ENCODE measurements at places on chromosomes 12 and 14. TPM values are rescaled to one million over a fixed set of nuclear protein-coding genes. Genes with fewer than 3 reads are reported as not detected.

The WASHC4 gene
- 26.0 TPM for total RNA-seq

The EMP1 gene
- total RNA-seq = 75.6 TPM

The ING4 gene
- 20.2 TPM for total RNA-seq

The HVCN1 gene
- 18.2 TPM for total RNA-seq

The PKP2 gene
- total RNA-seq = 298 TPM

The YY1 gene
- total RNA-seq = 52.8 TPM

The BDKRB2 gene
- 0.59 TPM for total RNA-seq

The KRT78 gene
- not detected for total RNA-seq

The SMIM41 gene
- not detected for total RNA-seq

The KLRG1 gene
- 3.6 TPM for total RNA-seq

DNA sequence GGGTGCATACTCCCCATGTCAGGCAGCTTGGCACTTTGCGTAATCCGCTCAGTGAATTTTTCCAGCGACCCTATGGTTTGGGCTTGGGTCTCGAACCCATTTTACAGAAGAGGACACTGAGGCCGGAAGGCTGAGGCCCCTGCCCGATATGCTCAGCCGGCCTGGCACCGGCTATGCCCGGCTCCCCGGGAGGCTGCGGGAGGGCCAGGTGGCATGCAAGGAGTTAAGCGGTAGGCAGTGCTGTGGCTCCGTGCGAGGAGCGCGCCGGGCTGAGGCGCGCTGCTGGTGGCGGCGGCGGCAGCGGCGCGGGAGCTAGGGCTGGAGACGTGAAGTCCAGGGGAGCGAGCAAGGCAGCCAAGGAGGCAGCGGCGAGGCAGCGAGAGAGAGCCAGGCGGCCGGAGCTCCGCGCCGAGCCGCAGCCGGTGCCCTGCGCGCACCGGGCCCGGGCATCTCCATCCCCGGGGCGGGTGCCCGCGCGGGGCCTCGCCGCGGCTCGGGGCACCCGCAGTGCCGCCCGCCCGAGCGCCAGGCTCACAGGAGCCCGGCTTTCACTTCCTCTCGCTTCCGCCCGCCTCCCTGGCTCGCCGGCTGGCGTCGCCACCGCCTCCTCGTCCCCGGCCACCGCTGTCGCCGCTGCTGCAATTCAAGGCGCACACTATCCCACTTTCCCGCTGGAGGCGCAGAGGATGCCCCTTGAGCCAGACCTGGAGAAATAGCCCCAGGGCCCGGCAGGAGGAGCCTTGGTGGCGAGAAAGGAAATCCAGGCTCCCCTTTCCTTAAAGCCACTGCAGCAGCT lies at the start of gene WSCD2:
Gene WSCD2 (plus strand): TSS at position 272 of the 796 bp plus-strand sequence. CDS start 66,545 bp downstream, outside the sequence.
- peak; percentile 46 for DNase-seq
- peaks cover 88% of the 10 kb centered on the region for H3K27me3 ChIP-seq
- H3K4me1 ChIP-seq = no peaks in the 10 kb centered on the region

- H3K4me3 ChIP-seq = no peak overlapping the region
- no peaks in the 10 kb centered on the region for H3K4me1 ChIP-seq
- no peak overlapping the region for H3K27ac ChIP-seq
- no peaks in the 10 kb centered on the region for H3K27me3 ChIP-seq
- DNase-seq = no peak
- no peaks in the 10 kb centered on the region for H3K36me3 ChIP-seq
Measured at GRCh38 chr14:22313172-22313801, 275.7 kb downstream of the DAD1 start.

GRCh38 chr12:114092981-114093380 lies 126.9 kb upstream of the RBM19 start:
- H3K4me1 ChIP-seq = no peaks in the 10 kb centered on the region
- H3K27me3 ChIP-seq = no peaks in the 10 kb centered on the region
- no peaks in the 10 kb centered on the region for H3K36me3 ChIP-seq
- DNase-seq = no peak
- H3K27ac ChIP-seq = no peak overlapping the region

- no peak overlapping the region for H3K4me3 ChIP-seq
- no peaks in the 10 kb centered on the region for H3K4me1 ChIP-seq
- no peak overlapping the region for H3K27ac ChIP-seq
- H3K27me3 ChIP-seq = no peaks in the 10 kb centered on the region
- no peaks in the 10 kb centered on the region for H3K36me3 ChIP-seq
- DNase-seq = no peak
Measured at GRCh38 chr12:99042226-99042625, 397.1 kb downstream of the APAF1 start.

DNA sequence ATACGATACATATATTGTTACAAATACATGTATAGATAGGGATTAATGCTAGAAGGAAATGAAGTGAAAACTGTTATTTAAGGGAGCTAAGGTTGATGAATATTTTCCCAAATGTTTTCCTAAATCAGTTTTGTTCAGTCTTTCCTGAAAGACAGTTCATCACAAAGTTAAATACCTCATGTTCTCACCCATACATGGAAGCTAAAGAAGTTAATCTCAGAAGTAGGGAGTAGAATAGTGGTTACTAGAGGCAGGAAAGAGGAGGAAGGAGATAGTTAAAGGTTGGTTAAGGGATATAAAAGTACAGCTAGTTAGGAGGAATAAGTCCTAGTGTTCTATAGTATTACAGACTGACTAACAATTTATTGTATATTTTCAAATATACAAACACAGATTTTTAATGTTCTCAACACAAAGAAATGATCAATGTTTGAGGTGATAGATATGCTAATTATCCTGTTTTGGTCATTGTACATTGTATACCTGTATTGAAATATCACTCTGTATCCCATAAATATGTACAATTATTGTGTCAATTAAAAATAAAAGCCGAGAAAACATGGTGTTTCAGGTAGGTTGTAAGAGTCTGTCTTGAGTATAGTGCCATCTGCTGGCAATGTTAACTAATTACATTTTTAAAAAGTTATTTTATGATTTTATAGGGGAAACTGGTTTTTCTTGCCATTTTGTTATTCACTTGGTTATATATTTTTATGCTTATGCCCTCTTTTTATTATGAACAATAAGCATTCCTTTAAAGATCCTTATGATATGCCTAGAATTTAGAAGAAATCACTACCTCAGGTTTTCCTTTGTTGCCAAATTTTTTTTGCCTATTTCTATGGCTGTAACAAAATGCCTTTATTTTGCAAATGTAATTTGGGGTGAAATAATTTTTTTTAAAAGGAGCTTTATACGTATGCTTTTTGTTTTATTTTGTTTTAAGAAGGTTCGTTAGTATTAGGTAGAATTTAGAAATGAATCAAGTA lies 26.9 kb downstream of the ZDHHC17 start:
- H3K4me1 ChIP-seq = peaks cover 17% of the 10 kb centered on the region
- no peak overlapping the region for H3K4me3 ChIP-seq
- H3K27me3 ChIP-seq = no peaks in the 10 kb centered on the region
- DNase-seq = no peak
- no peaks in the 10 kb centered on the region for H3K36me3 ChIP-seq

DNA sequence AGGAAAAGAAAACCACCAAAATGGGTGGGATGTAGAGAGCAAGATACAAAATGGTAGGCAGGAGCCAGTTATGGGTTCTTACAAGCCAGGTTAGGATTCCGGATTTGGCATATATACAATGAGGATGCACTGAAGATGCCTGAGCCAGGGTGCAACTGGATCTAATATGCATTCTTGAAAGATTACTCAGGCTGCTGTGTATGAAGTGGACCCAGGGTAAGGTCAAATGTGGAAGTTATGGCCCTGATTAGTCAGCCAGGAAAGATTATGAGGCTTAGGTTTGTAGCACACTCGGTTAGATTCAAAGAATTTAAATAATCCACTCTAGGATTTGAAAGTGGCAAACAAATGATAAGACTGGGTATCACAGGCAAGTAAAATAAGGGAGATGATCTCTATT lies 1750.7 kb upstream of the FLRT2 start:
- no peak overlapping the region for H3K27ac ChIP-seq
- no peak for DNase-seq
- no peak overlapping the region for H3K4me3 ChIP-seq
- H3K4me1 ChIP-seq = no peaks in the 10 kb centered on the region

- H3K27me3 ChIP-seq = no peaks in the 10 kb centered on the region
- H3K27ac ChIP-seq = no peak overlapping the region
- no peak overlapping the region for H3K4me3 ChIP-seq
- H3K4me1 ChIP-seq = peaks cover 4% of the 10 kb centered on the region
- no peaks in the 10 kb centered on the region for H3K36me3 ChIP-seq
Measured at GRCh38 chr12:48991247-48992050, 7.7 kb downstream of the DDN start.

DNA sequence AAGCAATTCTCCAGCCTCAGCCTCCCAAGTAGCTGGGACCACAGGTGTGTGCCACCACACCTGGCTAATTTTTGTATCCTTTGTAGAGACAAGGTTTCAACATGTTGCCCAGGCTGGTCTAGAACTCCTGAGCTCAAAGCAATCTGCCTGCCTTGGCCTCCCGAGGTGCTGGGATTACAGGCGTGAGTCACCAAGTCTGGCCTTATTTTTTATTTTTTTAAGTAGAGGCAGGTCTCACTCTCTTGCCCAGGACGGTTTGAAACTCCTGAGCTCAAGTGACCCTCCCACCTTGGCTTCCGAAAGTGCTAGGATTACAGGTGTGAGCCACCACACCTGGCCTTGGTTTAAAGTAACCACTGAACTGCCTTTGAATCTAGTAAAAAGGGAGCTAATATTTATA lies 56.8 kb downstream of the SPPL3 start:
- DNase-seq = no peak
- no peak overlapping the region for H3K27ac ChIP-seq
- no peaks in the 10 kb centered on the region for H3K36me3 ChIP-seq
- H3K27me3 ChIP-seq = no peaks in the 10 kb centered on the region
- H3K4me3 ChIP-seq = no peak overlapping the region

DNA sequence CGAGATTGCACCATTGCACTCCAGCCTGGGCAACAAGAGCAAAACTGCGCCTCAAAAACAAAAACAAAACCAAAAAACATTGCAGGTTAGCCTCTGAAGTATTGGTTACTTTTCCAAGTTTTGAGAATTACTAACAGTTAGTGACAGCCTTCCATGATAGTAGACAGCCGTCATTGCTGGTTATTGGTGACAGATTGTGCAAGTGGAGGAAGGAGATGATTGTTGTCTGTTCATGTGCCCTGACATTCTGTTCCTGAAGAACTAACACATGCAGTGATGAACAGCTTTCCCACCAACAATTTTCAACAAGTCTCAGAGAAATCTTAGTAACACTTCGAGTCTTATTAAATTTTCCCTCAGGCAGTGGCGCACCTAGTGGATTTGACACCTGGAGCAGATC lies 89.3 kb upstream of the NAP1L1 start:
- no peak overlapping the region for H3K4me3 ChIP-seq
- no peak for DNase-seq
- H3K36me3 ChIP-seq = no peaks in the 10 kb centered on the region
- no peaks in the 10 kb centered on the region for H3K27me3 ChIP-seq
- no peak overlapping the region for H3K27ac ChIP-seq

GRCh38 chr12:113641426-113642030 lies 169.9 kb upstream of the LHX5 start:
- H3K27me3 ChIP-seq = peaks cover 62% of the 10 kb centered on the region
- no peaks in the 10 kb centered on the region for H3K4me1 ChIP-seq
- H3K4me3 ChIP-seq = no peak overlapping the region
- DNase-seq = no peak
- no peak overlapping the region for H3K27ac ChIP-seq

GRCh38 chr14:91624757-91625156 lies 107.1 kb downstream of the CATSPERB start:
- no peaks in the 10 kb centered on the region for H3K36me3 ChIP-seq
- DNase-seq = no peak
- no peaks in the 10 kb centered on the region for H3K4me1 ChIP-seq
- no peak overlapping the region for H3K27ac ChIP-seq
- H3K27me3 ChIP-seq = peaks cover 4% of the 10 kb centered on the region

- no peak for DNase-seq
- no peaks in the 10 kb centered on the region for H3K36me3 ChIP-seq
- H3K27ac ChIP-seq = no peak overlapping the region
- H3K27me3 ChIP-seq = no peaks in the 10 kb centered on the region
- H3K4me1 ChIP-seq = peaks cover 45% of the 10 kb centered on the region
Measured at GRCh38 chr14:100143934-100144333, 15.5 kb downstream of the DEGS2 start.

- H3K27ac ChIP-seq = no peak overlapping the region
- H3K4me3 ChIP-seq = no peak overlapping the region
- no peak for DNase-seq
- H3K4me1 ChIP-seq = peaks cover 9% of the 10 kb centered on the region
- H3K36me3 ChIP-seq = no peaks in the 10 kb centered on the region
- H3K27me3 ChIP-seq = no peaks in the 10 kb centered on the region
Measured at GRCh38 chr14:31510222-31510621, 22.4 kb upstream of the GPR33 start.

GRCh38 chr14:64825509-64825908 lies 54.2 kb downstream of the SPTB start:
- H3K4me1 ChIP-seq = peaks cover 23% of the 10 kb centered on the region
- peak overlapping the region; percentile 71 for H3K27ac ChIP-seq
- DNase-seq = no peak
- no peaks in the 10 kb centered on the region for H3K36me3 ChIP-seq
- no peak overlapping the region for H3K4me3 ChIP-seq

- no peak overlapping the region for H3K27ac ChIP-seq
- H3K4me1 ChIP-seq = no peaks in the 10 kb centered on the region
Measured at GRCh38 chr14:100546051-100546443, 41.2 kb downstream of the BEGAIN start.

- no peak overlapping the region for H3K4me3 ChIP-seq
- no peaks in the 10 kb centered on the region for H3K27me3 ChIP-seq
- no peaks in the 10 kb centered on the region for H3K4me1 ChIP-seq
- H3K36me3 ChIP-seq = no peaks in the 10 kb centered on the region
Measured at GRCh38 chr12:104425614-104426013, 31.1 kb upstream of the CHST11 start.

DNA sequence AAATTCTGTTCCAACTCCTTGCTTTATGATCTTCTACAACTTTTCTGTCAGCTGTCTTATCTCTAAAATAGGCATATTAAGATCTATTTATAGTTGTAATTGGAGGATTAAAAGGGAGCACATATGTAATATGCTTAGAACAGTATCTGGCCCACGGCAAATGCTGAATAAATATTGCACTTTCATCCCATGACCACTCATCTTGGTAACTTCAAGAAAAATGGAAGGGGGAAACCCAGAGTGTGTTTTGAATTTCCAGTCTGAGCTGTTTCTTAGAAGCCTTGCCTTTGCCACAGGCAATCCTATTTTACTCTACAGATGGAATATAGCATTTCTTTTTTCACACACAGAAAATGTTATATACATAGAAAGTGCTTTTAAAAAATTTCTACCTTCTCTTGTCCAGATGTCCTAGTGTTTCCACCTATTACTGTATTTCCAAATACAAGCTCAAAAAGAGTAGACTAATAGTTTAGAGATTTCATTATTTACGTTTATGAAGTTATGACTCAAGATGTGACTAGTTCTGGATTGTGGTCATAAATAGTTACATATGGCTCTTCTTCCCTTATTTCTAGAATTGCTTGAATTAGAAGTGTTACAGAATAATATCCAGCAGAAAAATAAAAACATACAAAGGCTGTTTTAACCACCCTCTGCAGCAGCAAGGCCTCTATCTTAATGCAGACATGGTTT lies 6.2 kb upstream of the STXBP6 start:
- DNase-seq = no peak
- no peak overlapping the region for H3K27ac ChIP-seq

- H3K27ac ChIP-seq = no peak overlapping the region
- no peaks in the 10 kb centered on the region for H3K27me3 ChIP-seq
- no peak overlapping the region for H3K4me3 ChIP-seq
Measured at GRCh38 chr12:89649820-89650219, 58.8 kb downstream of the ATP2B1 start.

All from heart right ventricle (tissue), 16 donors.